Osteoblast (primary cell): ENCODE measurements at places on chromosomes 6 and 20. TPM values are rescaled to one million over a fixed set of nuclear protein-coding genes. Genes with fewer than 3 reads are reported as not detected.

GRCh38 chr6:21164768-21165326 lies 428.7 kb upstream of the SOX4 start:
- no peak for DNase-seq

- DNase-seq: peak; percentile 96
Observed at GRCh38 chr6:26045065-26045927, 41.9 kb upstream of the HFE start.

RAD21L1 gene
- not detected in 2 replicates for total RNA-seq

GRCh38 chr20:19330731-19331130 lies 118.3 kb downstream of the SLC24A3 start:
- DNase-seq: no peak

DNA sequence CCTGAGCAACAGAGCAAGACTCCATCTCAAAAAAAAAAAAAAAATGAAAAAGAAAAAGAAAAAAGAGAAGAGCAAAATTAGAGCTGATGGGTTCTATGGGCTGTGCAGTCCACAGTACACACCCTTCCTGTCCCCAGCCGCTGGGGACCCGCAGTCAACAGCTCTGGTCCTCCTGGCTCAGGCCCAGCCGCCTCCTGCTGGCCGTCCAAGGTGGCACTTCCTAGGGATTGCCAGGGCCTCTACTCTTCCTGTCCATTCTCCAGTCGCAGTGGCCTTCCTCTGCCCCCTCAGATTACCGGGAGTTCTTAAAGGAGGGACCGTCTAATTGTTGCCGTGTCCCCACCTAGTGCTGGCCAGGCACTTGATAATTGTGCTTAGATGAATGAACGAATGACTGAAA lies 41.7 kb downstream of the TMEM242 start:
- DNase-seq: peak; percentile 46
